ENCODE measurements at places on chromosomes 3 and 15. TPM values are rescaled to one million over a fixed set of nuclear protein-coding genes. Genes with fewer than 3 reads are reported as not detected.

Gene ADPRH
- 2.0 TPM for total RNA-seq

Gene CTXN2
- total RNA-seq = not detected

Gene HYPK
- total RNA-seq = 40.3 TPM

Gene BDH1
- 22.8 TPM for total RNA-seq
